AG04450 (cell line): ENCODE measurements at places on chromosomes 3 and 15. TPM values are rescaled to one million over a fixed set of nuclear protein-coding genes. Genes with fewer than 3 reads are reported as not detected.

Gene BCHE
- 2.4 and 3.1 TPM in 2 replicates for polyA plus RNA-seq

Gene SLC28A1
- polyA plus RNA-seq = not detected in 2 replicates

Gene SYNPR
- polyA plus RNA-seq = not detected in 2 replicates

Gene SH2D7
- polyA plus RNA-seq = 0.04 TPM in 1 of 2 replicates, not detected in the other

Gene IL17RB
- not detected in 2 replicates for polyA plus RNA-seq

Gene MYEF2
- polyA plus RNA-seq = 7.1 and 9.4 TPM in 2 replicates
